Activated T-cell treated with anti-CD3 and anti-CD28 coated beads, Interleukin-2, amount 50 U/mL, for 4 hours (primary cell): ENCODE measurements at places on chromosomes 4 and X. TPM values are rescaled to one million over a fixed set of nuclear protein-coding genes. Genes with fewer than 3 reads are reported as not detected.
A peak's percentile ranks its signal among the peaks of the same experiment; 100 is the strongest.

PPID gene
- 56.0 TPM for total RNA-seq

DNA sequence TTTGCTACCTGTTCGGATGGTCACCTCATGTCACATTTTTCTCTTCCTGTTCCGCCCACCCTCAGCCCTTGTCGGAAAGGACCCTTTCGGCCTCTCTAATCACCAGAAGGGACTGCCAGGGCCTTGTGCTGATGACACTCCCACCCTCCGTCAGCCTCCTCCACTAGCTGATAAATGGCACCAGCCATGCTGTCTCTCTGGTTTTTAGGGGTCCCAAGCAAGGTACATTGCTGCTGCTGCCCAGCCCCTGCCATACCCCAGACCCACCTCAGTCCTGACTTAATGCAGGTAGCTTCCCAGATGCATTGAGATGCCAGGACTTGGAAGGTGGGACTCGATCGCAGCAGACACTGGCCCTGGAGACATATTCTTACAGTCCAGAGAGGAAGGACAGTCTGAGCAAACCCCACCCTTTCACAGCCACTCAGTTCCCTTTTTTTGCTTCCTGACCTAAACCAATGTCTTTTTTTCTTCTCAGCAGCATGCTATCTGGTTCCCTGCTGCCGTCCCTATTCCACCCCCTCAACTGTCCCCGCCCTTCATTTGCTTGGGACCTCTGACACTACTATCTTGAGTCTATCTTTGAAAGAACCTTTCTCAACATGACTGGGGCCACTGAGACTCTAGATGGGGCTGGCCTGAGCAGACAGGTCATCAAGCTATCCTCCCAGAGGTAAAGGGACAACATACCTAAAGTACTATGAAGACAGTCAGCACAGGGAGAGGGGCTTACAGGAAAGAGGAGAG, at the start of gene BTK:
Gene BTK, minus strand, starts transcription at position 397 of the 747 bp plus-strand sequence. CDS start 10,907 bp downstream, outside the sequence.
- no peak for DNase-seq

SPANXB1 gene
- total RNA-seq, result not detected

GPR78 gene
- total RNA-seq, result not detected

- DNase-seq, result no peak
Observed at GRCh38 chr4:73448448-73449203, 12.6 kb downstream of the AFP start.

- DNase-seq, result no peak
Observed at GRCh38 chr4:47465004-47465403, 1.5 kb upstream of the COMMD8 start.

DNA sequence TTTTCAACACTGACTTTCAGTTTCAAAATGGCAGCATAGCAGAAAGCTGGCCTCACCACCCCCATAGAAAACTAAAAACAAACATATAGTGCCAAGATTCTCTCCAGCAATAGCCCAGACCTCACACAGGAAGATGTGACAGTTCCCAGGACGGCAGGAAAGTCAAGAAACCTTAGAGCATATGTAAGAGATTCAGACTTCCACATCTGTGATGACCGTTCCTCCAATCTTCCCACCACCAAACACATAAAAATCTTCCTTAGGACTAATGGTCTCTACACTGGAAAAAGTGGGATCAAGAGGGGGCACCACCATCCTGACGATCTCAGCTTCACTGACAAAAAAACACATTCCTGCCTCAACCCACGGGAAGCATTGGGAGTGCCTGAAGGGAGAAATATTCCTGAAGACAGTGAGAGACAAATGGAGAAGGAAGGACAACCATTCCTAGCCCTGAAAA, 134.1 kb upstream of the CPXCR1 start:
- DNase-seq, result no peak

DNA sequence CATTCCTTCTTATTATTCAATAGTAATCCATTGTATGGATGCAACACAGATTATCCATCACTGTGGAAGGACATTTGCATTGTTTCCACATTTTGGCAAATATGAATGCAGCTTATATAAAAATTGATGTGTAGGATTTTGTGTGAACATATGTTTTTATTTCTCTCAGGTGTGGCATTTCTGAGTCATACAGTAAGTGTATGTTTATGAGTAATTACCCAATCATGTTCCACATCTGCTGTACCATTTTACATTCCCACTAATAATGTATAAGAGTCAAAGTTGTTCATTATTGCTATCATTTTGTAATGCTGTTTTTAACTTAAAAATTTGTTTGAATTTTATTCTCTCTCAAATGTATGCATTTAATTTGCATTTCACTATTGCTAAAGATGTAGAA, 25.5 kb downstream of the MAGEA4 start:
- no peak for DNase-seq

ADAMTS3 gene
- 0.18 TPM for total RNA-seq

- DNase-seq, result no peak
Observed at GRCh38 chrX:135006187-135006586, 15.4 kb downstream of the SMIM10 start.

DNA sequence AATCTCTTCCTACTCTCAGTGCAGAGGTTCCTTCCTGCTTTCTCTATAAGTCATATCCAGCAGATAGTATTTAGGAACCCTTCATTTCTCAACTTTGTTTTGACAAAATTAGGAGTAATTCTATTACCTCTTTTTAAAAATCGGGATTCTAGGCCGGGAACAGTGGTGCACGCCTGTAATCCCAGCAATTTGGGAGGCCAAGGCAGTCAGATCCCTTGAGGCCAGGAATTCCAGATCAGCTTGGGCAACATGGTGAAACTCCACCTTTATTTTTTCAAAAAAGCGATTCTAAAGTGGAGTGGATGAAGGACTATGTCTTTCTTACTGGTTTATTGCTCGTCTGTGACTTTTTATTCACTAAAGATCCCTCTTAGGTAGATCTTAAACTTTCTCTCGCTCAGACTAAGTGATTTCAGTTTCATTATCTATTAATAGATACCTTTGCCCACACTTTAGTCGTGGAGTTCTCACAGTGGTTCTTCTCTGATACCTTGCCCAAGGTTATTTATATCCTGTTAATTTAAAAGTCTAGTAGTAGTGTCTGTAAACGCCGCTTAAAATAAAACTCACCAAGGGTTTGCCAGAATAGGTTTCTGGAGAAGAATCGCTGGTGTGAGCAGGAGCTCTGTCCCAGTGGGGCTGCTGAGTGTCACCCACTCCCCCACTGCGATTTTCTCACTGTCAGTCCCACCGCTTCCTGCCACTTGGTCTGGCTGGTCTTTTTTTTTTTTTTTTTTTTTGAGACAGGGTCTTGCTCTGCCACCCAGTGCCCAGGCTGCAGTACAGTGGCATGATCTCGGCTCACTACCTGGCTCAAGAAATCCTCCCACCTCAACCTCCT, 27.0 kb upstream of the TMEM131L start:
- peak; percentile 22 for DNase-seq

DNA sequence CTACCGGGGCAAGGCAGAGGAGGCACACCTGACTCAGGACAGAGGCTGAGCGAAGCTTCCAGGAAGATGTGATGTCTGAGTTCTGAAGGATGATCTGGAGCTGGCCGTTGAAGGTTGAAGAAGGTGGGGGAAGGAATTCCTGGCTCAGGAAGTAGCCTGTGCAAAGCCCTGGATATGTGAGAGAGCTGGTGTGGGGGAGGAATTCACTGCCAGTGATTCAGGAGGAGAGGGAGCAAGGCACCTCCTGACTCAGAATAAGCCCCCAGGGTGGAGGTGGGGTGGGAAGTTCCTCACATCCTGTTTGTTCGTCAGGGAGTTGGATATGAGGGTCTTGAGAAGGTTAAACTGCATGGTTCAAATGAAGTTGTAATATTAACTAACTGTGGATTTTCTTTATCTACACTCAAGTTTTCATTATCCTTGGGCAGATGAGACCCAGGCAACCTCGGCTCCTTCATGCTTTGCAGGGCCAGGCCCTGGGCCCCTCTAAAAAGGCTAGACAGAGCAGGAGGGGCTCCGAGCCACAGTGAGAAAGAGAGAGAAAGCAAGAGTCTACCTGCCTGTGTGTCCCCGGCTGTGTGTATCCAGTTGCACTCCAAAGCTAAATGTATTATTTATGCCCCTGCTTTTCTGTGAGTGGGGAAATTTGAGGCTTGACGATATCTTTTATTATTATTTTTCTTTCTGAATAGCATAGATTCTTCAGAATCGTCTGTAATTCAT, 7.1 kb downstream of the NHSL2 start:
- DNase-seq, result no peak

PITX2 gene
- total RNA-seq, result not detected
